Inflammatory macrophage (primary cell): ENCODE measurements at places on chromosomes 2 and 18.
A peak's percentile ranks its signal among the peaks of the same experiment; 100 is the strongest.

- no peak for DNase-seq
Observed at GRCh38 chr2:110771547-110772382, 39.4 kb downstream of the ACOXL start.

GRCh38 chr2:61887717-61888266, 664 bp downstream of the CCT4 start:
- peak; percentile 21 for DNase-seq

GRCh38 chr2:120441744-120442471, 96.0 kb downstream of the INHBB start:
- DNase-seq = no peak

GRCh38 chr2:161424891-161425727, 9.0 kb downstream of the TBR1 start:
- DNase-seq = no peak

DNA sequence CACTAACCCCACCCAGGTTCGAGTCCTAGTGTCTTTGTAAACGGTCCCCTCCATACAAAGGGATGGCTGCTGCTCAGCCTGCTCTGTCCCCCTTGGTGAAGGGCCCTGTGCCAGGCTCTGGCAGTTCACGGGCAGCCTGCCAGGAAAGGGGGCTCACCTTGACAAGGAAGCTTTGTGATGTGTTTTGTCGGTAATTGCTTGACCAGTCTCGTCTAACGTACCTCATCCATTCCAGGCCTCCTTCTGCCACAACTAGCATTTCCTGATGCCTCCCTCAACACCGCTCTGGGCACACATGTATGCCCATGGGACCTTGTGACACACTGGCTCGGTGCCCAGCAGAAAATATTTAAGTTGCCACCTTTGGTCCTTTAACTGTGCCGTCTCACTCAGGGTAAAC, 171.9 kb downstream of the KLHL29 start:
- no peak for DNase-seq

DNA sequence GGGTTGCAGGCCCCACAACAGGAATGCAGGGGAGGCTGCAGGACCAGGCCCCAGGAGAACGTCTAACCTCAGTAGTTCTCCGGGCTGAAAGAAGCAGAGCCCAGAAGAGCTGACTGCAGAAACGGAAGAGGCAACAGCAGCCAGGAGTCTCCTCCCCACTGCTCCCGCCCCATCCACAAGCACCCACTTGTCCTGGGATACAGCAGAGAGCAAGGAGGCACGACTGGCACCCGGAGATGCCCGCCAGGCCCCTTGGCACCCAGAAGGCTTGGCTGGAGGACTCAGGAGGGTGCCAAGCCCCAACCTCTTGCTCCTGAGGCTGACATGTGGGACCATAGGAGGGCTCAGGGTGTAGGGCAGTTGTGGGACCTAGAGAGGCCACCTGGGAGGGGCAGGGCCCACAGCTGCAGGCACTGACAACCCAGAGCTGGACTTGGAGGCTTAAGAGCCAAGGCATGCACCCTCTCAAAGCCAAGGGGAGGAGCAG, 29.0 kb upstream of the TNS1 start:
- DNase-seq = no peak

DNA sequence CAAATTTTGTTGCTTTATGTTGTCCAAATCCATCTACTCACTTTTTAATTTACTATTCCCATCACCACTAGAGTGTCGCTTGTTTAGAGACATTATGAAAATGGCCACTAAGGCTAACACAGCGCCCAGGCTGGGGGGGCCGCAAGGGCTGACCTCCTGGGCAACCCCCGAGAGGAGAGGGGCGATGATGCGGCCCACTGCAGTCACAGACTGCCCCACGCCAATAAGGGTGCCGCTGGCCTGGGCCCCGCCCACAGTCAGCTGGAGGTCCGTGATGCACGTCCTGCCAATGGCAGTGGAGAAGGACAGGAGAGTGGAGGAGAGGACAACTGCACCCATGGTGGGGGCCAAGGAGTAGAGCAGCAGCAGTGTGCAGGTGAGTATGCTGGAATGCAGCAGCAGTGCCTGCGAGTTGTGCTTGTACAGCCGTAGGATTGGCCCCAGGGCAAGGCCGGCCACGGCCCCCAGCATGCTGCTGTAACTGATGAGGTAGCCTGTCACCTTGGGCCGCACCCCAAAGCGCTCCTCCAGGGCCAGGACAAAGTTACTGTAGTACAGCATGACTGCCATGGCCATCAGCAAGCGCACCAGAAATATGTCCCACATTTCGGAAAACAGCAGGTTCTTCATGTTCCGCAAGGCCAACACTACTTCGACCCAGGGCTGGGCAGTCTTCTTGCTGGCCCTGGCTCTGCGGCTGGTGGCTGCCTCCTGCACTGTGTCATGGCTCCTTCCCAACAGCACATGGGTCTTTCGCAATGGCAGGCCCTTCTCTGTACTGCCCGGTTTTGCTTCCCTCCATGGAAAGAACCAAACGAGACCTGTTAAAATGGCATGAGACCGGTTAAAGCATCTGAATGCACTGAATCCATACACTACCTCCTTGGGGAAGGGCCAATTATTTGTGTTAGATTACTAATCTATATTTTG, 43.2 kb upstream of the TMEM182 start:
- DNase-seq = no peak

DNA sequence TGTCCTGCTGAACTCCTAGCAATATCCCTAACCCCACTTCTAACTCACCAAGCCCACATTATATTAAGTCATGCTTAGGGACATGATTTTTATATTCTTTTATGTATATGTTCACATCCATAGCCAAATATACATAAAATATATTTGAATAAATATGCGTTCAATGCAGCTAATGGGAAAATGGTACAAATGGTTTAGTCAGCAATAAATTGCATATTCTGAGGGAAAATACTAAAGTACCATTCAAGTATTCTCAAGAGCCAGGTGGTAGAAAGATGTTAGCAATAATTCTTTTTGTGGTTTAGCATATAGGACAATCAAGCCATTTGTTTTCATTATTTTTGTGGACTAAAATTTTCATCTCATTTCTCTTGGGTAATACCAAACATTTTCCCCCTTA, 306.0 kb downstream of the TDRD15 start:
- no peak for DNase-seq
